Activated naive CD4-positive, alpha-beta T cell (primary cell): ENCODE measurements at places on chromosomes 4 and X.
A peak's percentile ranks its signal among the peaks of the same experiment; 100 is the strongest.

DNA sequence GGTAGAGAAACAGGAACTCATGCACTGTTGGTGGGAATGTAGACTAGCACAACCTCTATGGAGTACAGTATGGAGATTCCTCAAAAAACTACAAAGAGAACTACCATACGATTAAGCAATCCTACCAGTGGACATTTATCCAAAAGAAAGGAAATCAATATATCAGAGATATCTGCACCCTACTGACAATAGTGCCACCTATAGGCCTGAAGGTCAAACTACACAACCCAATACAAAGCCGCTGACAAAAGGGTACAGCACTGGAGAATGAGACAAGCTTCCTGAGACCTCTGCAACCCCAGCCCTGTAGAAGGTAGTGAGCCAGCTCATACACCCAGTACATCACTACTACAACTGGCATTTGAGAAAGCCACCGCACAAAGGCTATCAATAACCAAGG, 67.1 kb downstream of the CBR4 start:
- no peak for DNase-seq

DNA sequence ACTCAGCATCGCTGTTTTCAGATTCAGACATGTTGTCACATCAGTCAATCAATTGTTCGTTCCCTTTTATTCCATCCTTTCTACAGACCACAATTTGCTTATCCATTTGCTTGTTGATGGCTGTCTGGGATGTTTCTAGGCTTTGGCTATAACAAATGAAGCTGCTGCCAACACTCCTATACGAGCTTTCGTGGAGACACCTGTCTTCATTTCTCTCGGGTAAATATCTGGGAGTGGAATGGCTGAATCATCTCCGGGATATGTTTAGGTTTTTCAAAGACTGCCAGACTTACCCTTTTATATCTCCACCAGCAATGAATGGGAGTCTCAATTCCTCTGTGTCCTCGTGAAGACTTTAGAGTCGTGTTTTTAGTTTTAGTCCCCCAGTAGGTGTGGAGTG, 118.9 kb downstream of the SORCS2 start:
- DNase-seq: no peak

DNA sequence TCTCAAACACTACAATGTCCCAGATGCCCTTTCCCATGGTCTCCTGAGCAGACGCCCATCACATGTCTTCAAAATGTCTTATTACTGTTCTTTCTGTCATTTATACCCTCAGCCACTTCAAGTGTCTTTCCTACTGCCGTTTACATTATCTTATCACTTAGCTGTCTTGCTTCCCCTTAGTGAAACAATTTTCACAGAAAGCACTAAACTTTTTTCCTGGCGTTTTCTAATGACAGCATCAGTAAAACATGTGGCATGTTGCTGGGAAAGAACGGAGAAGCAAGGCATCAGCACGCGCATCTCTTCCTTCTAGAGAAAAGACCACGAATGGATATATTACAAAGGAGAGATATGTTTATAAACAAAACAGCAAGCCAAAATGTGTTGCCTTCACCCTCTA, 189.7 kb upstream of the SLIT2 start:
- DNase-seq: no peak

DNA sequence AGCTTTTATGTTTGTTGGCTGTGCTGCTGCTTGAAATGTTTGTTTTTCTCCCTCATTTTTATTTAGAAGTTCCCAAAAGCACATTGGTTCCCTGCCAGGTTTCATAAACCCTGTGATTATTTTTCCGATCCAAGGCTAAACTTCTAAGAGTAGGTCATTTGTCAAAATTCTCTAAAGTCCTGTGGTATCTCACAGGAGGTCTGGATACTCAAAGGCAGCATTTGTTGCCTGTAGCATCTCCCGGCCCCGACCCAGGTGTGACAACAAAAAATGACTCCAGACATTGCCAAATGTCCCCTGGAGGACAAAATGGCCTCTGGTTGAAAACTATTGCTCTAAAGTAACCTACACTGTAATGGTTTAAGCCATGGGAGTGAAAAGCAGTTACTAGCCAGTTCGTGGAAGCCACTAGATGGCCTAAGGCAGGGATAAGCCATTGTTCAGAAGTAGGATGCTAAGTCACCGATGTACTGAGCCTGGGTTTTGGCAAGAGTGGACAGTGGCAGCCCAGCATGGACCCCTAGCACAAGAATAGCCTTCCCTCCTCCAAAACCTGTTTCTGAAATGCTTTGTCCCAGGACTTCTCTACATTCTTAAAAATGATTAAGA, 256.1 kb downstream of the THOC2 start:
- no peak for DNase-seq

DNA sequence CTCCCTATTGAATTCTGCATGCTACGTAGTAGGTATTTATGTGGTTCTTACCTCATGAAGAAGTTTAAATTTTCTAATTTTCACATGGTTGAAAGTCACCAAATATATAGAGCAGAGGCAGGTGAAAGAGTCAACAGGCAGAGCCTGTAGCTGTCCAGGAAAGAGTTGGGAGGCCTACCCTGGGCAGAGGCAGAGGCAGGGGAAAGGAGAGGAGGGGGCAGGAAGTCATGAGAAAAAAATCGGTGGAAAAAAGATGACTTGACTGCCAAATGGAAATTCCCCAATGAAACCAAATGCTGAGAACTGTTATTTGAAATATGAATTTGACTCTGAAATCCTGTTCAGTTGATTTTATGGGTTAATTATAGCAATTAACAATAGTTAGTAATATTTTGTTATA, 23.1 kb upstream of the GPR34 start:
- DNase-seq: no peak

GRCh38 chr4:100681289-100681688, 163.5 kb upstream of the EMCN start:
- DNase-seq: no peak

DNA sequence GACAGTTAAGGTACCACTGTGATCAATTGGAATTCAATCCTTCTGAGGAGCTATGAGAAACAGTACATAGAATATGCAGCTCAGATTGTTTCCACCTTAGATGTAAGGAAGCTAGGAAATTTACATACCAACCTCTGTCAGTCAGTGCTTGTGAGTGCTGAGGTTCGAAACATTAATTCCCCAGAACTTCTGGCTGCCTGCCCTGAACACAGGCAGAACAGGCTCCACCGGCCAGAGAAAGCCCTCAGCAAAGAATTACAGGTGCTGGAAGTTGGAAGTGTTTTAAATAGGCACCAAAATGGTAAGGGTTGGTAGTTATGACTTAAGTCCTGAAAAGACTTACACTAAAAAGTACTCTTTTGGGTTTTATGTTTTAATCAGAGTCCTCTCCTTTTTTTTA, 651.8 kb downstream of the C4orf33 start:
- DNase-seq: no peak

DNA sequence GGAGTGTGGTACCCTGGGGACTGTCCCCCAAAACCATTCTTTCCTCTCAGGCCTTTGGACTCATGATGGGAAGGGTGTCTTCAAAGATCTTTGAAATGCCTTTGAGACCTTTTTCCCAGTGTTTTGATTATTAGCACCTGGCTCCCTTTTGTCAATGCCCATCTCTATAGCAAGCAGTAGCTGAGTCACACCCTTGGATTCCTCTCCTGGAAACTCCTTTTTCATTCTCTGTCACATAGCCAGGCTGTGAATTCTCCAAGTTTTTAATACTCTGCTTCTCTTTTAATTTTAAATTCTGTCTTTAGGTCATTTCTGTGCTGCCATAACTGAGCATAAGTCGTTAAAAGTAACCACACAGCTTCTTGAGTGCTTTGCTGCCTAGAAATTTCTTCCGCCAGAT, 29.7 kb downstream of the IL21 start:
- DNase-seq: no peak

GRCh38 chrX:105658136-105658535, 164.2 kb upstream of the NRK start:
- no peak for DNase-seq

GRCh38 chr4:139986689-139987501, 167.1 kb downstream of the MAML3 start:
- DNase-seq: no peak

DNA sequence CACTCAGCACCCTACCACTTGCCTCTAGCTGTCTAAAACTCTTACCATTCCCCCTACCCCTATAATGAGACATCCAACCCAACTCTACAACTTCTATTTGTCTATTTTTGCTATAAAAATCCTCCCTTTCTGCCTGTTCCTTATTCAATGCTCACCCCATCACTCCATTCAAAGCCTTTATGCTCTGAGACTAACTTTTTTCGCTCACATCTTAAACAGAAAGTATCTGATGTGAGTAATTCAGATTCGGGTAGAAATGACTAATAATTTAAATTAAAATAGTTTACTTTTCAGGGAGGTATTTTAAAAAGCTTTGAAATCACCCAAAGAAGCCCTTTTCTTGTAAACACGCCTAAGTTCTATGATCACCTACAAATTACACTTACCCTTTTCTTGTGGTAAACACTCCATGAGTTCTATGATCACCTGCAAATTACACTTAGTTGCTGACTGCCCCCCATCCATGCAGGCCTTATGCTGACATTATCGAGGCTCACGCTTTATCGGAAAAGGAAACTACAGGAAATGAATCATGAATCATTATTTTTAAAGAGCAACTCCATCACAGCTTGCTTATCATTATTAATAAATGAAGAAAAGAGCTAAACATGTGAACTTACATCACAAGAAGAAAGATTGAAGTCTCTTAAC, 168.7 kb upstream of the PPP1R2C start:
- no peak for DNase-seq

DNA sequence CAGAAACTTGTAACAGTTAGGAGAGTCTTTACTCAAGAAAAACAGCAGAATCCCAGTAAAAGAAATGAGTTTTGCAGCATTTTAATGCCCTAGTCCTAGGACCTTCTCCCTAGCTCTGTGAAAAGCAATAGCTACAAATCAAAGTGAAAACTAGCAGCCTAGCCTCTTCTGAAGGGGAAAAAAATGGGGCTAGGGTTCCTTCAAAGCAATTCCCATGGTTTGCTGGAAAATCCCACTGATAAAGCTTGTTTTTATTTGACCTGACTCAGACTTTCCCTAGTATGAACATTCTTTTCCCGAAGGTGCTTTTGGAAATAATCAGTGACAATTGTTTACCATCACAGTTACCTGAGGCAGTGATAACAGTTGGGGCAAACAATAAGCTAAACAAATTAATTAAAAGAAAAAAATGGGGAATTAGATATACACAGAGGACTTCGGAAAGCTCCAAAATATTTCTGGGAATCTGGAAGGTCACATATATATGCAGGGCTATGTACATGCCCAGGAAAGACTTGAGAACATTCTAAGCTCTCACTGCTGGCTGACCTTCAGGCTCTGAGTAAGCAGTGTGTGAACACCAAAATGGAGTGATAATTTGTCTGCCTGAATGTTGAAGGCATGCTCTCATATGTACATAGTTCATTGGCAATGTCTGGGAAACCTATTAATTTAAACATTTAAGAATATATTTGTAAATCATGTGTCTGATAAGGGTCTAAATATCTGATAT, 285.9 kb downstream of the KCTD8 start:
- no peak for DNase-seq

DNA sequence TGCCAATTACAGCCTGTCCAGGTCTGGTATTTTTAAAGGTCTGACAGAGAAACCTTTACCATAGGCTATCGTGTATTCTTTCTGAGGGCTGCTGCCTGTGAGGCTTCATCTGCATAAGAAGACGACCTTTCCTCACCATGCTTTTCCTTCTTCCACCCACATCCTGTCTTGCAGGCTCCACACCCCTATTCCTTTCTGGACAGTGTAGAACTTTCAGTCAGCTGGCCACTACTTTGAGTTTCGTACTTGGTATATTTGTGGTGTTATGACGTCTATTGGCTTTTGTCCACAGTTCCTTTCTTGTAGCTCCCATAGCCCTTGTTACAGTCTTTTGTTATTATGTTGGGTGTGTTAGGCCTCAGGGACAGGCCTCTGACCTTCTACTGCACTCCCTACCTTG, 311.4 kb downstream of the RAPGEF2 start:
- no peak for DNase-seq

DNA sequence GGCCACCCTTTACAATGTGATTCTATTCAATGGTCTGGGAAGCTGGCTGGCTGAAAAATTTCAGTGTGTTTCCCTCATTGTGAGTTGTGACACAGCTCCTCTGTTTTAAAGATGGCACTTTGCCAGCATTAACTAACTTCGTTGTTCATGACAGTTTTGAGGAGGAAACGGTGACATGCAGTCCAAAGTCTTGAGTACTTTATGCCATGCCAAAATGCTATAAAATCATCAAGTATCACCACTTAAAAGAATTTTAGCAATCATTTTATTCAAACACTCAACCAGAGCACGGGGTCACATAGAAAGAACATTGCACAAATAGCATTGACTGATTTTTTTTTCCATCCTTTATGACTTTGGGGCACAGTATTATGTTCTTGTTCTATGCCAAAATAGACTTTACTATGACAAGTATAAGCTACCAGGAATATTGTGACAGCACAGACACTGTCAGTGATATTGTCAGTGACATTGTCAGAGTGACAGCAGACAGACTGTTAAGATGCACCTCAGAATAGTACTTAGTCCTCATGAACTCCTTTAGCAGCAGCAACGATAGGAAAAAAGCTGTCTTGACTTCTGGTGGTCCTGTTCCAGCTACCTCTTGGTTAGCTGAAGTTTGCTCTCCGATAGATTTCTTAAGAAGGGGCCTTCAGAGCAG, 46.7 kb downstream of the CXCL13 start:
- DNase-seq: no peak

GRCh38 chr4:173130687-173131086, 37.9 kb upstream of the GALNT7 start:
- DNase-seq: no peak

- no peak for DNase-seq
Observed at GRCh38 chr4:155405059-155405458, 28.3 kb upstream of the MAP9 start.

GRCh38 chr4:8200302-8200975, 1.3 kb downstream of the SH3TC1 start:
- DNase-seq: peak; percentile 8

- DNase-seq: no peak
Observed at GRCh38 chrX:19721726-19722370, 165.6 kb downstream of the SH3KBP1 start.

DNA sequence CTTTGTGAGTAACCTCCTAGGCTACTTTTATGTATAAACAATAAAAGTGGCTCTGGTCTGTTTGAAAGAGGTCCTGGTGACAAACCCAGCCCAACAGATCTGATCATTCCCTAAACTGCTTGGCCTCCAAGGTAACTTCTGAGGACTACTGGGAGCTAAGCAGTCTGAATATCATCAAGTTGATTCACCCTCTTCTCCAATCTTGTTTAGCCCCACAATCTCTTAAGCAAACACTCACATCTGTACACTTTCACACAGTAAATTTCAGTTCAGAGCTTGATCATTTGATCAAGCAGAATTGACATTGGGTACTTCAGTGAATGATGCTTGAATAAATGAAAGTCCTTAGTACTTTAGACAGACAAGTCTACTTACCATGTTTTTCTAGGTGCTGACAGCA, 74.7 kb downstream of the HCCS start:
- no peak for DNase-seq

- peak; percentile 7 for DNase-seq
Observed at GRCh38 chr4:108029016-108029720, 39.5 kb downstream of the HADH start.

DNA sequence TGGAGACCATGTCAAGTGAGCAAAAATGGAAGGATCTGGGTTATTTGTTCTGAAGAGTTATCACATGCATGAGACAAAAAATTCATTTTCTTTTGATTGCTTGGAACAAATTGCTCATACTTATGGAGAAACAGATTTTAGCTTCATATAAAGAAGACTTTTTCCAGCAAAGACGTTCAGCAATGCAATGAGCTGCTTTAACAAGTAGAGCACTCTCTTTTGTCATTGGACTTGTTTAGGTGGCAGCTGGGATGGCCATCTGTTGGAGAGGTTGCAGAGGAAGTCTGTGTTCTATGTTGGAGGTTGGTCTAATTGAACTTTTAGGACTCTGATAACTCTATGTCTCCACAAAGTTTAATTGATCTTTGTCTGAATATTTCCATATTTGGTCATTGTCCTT, 19.9 kb upstream of the CEP135 start:
- no peak for DNase-seq
